ENCODE measurements at places on chromosomes 1 and 21.

- DNase-seq = no peak
Measured at GRCh38 chr21:45313015-45313414, 25.3 kb upstream of the POFUT2 start.

- DNase-seq = no peak
Measured at GRCh38 chr1:231194476-231194842, 32.6 kb downstream of the TRIM67 start.

GRCh38 chr1:22283596-22283995, 140.7 kb upstream of the WNT4 start:
- no peak for DNase-seq

- no peak for DNase-seq
Measured at GRCh38 chr1:241097479-241097878, 259.5 kb downstream of the RGS7 start.

GRCh38 chr1:167862432-167863076, 51.4 kb downstream of the ADCY10 start:
- no peak for DNase-seq

GRCh38 chr1:52952112-52952511, 25.0 kb downstream of the SCP2 start:
- no peak for DNase-seq

DNA sequence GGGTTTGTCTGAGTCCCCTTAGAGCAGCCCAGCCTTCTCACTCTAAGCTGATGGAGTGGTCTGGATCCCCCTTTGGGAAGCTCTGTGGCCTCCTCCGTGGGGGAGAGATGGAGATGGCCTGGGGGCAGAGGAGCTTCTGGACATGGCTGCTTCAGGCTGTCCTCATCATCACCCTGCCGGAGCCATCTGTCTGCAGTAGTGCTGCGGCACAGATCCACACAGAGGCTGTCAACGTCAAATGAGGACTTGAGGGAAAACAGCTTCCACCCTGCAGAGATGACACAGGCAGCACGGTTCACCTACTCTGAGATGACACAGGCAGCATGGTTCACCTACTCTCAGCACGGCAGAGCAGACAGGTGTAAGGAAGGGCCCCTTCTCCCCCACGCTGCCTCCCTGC, 134.3 kb downstream of the IGSF21 start:
- peak; percentile 14 for DNase-seq

All from Ammon's horn (tissue), 1 donor.